ENCODE measurements at places on chromosomes 6 and 20.
A peak's percentile ranks its signal among the peaks of the same experiment; 100 is the strongest.

- no peak for DNase-seq
Observed at GRCh38 chr20:58715391-58715800, 22.8 kb downstream of the NPEPL1 start.

DNA sequence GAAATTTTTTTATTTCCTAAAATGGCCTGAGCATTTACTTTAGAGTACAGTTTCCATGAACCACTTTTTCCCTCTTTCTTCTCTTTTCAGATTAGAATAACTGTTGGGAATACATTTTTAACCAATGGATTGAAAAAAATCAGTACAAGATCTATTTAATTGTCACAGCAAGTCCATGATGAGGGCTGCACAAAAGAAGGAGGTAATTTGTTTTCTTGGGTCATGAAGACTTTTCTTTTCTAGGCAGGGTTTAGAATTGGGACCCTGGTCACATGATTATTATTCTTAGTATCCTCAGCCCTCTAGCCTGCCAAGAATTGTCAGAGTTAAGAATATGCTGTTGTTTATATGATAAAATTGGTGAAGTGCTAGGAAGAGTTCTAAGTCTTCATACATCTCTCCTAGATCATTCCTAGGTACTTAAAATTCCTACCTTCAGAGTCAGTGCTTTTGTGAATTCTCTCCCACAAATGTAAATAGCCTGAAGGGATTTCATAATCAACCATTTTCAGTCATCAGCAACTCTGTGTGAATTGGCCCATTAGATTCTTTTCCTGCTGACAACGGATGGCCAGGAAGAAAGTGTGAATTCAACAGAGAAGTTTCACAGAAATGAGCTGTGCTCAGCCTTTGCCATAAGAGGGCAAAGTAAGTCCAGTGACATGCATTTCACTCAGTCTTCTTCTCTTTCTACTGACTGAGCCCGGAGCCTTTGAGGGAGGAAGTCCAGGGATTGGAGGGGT, 32.4 kb upstream of the TPBG start:
- DNase-seq = no peak

DNA sequence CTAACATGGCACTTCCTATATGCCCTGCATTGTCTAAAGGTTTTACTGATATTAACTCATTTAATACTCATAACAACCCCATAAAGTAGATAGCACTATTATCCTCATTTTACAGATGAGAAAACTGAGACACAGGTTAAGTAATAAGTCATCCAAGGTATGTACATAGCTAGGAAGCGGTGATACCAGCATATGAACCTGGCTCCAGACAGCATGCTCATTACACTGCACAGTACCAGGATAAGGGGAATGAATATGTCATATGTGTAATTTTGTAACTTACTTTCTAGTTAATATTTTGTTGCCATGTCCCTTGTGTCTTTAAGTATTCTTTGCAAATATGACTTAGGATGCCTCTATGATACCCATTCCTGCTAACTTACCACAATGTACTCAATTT, 53.2 kb upstream of the PBOV1 start:
- DNase-seq = no peak

- DNase-seq = no peak
Observed at GRCh38 chr20:57649617-57650015, 29.4 kb upstream of the ZBP1 start.

- no peak for DNase-seq
Observed at GRCh38 chr20:43765916-43766315, 39.1 kb upstream of the GTSF1L start.

DNA sequence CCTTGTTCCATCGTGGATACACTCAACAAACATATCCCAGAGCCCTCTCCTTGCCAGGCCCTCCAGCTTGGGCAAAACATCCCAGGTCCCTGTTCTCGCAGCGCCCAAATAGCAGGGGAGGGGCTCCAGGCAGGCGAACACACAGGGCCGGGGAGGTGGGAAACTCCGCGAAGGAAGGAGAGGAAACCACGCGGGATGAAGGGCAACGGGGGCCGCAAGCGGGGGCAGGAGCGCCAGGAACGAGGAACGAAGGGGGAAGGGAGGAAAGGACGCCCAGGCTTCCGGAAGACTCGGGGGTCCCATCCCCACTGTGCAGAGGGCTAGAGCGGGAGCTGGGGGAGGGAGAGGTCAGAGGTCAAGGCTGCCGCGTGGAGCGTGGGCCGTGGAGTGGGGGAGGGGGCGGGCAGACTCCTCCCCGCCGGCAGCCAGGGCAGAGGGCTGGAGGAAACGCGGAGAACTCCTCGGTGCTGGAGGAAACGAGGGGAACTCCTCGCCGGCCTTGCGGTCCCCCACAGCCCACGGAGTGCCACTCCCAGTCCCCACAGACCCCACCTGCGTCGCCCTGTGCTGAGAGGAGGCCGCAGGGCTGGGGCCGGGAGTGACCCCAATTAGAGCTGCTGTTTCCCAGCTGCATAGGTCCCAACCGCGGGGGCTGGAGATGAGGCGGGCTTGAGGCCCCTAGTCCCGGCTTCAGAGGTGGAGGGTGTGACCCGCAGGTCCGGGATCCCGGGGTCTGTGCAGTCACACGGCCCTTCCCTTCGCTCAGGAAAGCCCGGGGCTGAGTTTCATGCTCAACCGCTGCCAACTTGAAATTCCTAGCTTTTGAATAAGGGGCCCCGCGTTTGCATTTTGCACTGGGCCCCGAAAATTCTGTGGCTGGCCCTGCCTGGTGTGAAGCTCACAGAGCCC, 1.2 kb upstream of the RBM38 start:
- no peak for DNase-seq

DNA sequence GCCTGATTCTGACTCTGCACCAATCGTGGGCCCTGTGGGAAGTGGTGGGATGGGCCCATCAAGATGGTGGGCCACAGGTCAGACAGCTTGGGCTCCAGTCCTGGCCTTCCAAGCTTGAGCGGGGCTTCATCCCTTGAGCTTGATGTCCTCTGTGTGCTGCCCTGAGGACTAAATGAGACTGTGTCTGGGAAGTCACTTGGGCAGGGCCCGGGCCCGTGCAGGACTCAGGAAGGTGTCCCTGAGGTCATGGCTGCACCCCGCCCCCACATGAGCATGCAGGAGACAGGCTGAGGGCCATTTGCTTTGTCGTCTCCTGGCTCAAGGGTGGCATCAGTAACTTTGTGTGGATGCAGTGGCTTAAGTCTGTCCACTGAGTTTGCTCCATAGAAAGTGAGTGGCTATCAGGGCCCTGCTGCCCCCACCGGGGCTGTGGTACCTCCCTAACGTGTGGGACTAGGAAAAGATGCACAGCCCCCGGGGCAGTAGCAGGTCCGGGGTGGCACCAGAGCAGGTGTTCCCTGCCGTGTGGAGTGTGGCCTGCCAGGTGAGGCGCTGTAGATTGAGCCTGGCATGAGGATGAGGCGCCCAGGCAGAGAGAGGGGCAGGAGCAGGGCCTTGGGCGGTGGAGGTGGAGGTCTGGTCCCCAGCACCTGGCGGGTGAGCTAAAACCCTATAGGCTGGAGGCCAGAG, 298.6 kb downstream of the TAF4 start:
- no peak for DNase-seq

- no peak for DNase-seq
Observed at GRCh38 chr6:142051404-142051803, 81.3 kb upstream of the GJE1 start.

- no peak for DNase-seq
Observed at GRCh38 chr6:108288742-108289141, 6.1 kb upstream of the AFG1L start.

- DNase-seq = no peak
Observed at GRCh38 chr20:17377231-17377630, 150.4 kb downstream of the PCSK2 start.

GRCh38 chr6:162864911-162865310, 137.1 kb downstream of the PACRG start:
- DNase-seq = no peak

DNA sequence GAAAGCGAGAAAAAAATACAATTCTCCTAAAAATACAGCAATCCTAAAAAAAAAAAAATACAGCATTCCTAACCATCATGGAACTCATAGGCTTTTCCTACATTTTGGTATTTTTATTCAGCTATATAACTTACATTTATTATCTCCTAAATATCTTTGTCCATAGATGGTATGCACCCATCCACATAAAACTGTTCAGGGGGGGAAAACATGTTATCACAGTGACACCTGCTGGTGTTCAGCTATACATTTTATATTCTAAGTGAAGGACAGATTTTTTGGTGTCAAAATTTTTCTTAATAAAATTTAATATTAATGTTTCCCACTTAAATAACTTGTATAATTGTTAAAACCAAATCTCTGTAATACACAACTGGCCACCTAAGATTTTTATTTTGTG, 58.0 kb downstream of the BLOC1S5 start:
- DNase-seq = peak; percentile 3

GRCh38 chr20:48706116-48706656, 121.6 kb downstream of the PREX1 start:
- no peak for DNase-seq

GRCh38 chr6:111439171-111439570, 43.8 kb downstream of the REV3L start:
- no peak for DNase-seq

- no peak for DNase-seq
Observed at GRCh38 chr6:75855052-75855451, 106.0 kb downstream of the MYO6 start.

DNA sequence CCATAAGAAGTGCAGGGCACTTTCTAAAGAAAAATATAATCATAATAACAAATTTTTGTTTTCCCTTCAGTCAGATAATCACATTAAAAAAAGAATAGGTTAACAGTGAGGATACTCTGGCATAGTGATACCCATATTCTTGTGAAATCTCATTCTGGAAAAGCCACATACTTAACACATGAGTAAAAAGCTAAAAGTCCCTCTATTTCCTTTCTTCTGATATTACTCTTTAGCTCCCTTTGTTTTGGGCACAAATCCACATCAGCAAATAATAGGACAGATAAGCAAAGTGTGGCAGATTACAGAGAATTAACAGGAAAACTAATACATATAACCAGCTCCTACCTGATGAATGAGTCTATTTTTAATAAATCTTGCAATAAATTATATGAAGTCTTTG, 15.8 kb downstream of the SHPRH start:
- no peak for DNase-seq

- DNase-seq = no peak
Observed at GRCh38 chr6:36276581-36277536, 7.0 kb downstream of the PNPLA1 start.

GRCh38 chr20:19813846-19814640, 56.0 kb downstream of the RIN2 start:
- DNase-seq = no peak

- peak; percentile 37 for DNase-seq
Observed at GRCh38 chr20:46814366-46815232, 80.0 kb upstream of the EYA2 start.

All from NCI-H446 (cell line).